ENCODE measurements at places on chromosomes 7 and 10.
A peak's percentile ranks its signal among the peaks of the same experiment; 100 is the strongest.

DNA sequence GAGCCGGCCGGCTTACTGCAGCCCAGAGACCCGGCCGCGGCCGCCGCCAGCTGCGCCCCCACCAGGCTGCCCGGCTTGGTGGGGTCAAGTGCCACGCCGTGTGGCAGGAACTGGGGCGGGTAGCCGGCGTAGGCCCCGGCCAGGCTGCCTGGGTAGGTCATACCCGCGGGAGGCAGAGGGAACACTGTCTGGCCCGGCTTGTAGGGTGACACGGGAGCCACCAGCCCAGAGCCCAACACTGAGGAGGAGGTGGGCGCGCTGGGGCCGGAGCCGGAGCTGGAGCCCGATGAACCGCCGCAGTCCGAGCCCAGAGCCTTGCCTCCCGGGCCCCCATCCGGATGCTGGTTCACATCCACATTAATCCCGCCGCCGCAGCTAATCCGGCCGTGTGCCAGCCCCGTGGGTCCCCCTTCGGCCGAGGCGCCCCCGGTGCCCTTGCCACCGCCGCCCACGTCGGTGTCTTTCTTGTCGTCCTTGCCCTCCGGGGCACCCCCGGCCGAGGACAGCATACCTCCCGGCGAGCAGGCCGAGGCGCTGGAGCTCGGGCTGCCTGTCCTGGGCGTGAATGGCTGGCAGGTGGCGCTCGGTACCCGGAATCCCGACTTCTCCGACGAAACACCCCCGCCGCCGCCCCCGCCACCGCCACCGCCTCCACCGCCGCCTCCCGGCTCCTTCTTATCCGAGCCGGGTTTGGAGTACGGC, 2.0 kb downstream of the ZNF503 start:
- no peak for DNase-seq

- no peak for DNase-seq
These were observed 688.5 kb downstream of the CNTNAP2 start for GRCh38 chr7:146805082-146805481.

DNA sequence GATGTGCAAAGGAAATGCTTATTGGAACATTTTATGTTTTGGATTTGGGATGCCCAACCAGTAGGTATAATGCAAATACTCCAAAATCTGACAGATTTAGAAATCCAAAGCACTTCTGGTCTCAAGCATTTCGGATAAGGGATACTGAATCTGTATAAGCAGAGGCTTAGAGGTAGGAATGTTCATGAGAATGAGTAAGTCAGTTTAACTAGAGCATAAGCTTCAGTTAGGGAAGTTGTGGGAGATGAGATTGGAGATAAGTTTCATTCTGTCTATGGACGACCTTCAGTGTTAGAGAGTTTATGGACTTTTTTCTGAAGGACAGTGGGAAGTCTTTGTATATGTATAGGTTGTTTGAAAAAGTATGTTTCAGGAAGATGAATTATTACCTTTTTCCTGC, 10.4 kb downstream of the TAX1BP1 start:
- DNase-seq = no peak

GRCh38 chr7:51158211-51158610, 158.4 kb downstream of the COBL start:
- DNase-seq = no peak

DNA sequence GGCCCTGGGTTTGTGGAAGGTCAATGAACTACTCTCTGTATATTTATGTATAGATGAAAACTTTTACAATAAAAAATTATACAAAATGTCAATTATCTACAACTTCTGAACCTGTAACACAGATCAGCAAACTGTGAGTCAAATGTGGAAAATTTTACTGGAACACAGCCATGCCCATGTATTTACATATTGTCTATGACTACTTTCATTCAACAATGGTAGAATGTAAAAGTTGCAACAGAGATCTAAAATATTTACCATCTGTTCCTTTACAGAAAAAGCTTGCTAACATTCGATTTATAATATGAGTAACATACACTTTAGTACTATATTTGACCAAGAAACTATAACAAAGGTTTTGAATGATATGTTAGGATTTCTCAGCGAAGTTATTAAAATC, 481.6 kb downstream of the PARD3 start:
- no peak for DNase-seq

DNA sequence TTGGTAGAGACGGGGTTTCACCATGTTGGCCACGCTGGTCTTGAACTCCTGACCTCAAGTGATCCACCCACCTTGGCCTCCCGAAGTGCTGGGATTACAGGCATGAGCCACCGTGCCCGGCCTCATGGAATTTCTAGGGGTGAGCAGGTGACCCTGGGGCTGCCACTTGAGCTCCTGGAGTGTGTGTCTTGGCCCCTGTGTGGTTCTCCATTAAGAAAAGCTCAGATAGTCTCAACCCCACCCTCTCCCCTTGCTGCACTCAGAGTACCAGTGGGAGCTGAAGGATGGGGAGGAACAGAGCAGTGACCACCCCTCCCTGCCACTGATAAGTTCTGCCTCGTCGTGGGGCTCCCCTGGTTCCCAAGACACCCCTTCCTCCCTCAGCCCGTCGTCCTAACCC, 45.3 kb downstream of the RCC1L start:
- no peak for DNase-seq

GRCh38 chr7:452226-452751, 67.4 kb downstream of the PDGFA start:
- no peak for DNase-seq

DNA sequence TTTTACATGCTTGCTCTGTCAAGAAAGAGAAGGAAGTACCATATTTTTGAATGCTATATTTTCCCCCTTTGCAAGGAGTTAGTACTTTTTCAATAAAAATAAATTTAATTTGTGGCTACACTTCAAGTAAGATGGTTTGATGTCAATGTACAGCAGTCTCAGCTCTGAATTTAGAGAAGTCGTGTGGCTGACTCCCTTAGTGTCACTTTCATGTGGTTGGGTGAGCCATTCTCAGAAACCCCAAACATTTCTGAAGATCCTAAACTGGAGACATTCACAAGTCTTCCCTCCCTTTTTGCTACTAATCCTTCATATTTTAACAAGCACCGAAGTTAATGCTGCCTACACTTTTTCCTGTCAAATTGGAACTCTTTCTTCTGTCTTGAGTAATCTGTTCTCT, 244.4 kb downstream of the DYNC1I1 start:
- no peak for DNase-seq

DNA sequence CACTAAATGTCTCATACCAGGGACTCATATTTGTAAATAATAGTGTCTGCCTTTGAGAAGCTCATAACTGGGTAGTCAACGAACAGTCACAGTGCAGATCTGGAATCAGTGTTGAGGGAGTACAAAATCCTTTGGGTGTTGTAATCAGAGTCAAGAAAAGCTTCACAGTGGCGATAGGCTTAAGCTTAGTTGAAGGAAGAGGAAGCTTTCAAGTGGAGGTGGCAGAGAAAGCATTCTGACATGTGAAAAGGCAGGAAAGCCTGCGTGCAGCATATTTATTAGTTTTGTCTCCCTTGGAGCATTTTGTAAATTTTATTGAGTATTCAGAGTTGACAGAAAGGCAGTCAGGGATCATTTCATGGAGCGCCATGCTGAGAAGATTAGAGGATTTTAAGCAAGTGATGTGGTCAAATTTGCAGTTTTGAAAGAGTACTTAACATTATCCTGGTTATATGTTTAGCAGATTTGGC, 104.9 kb downstream of the ADK start:
- no peak for DNase-seq

DNA sequence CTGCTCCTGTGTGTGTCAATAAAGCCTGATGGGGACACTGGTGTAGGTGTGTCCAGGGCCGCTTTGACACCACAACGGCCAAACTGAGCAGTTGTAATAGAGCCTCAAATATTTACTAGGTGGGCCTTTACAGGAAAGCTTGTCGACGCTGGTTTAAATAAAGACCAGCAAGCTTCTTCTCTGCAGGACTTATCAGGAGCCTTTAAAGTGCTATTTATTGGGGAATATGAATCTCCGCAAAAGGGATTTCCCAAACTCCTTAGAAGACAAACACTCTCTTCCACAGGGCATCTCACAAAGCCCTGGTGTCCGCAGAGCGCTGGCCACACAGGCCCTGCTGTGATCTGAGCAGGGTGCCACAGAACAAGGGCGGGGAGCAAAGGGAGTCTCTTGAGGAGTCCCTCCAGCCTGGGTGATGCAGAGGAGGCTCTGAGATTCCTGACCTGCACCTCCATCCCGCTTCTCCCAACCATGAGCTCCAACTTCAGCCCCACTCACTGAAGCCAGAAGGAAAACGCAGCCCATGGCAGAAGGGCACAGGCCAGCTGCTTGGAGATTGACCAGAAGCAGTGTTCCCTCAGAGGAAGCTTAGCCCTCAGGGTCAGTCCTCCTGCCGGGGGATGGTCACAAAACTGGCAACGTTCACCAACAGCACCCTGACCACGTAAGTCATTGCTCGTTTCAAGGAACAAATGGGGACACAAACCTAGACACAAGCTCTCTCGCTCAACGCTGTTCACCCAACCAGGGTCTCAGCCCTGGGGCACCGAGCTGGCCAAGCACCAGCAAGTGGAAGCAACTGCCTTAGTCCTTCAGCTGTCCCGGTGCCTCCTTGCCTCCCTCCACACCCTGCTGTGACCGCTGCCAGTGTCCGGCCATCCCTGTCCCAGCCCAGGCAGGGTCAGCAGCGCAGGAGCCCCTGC, 129.5 kb downstream of the OAT start:
- no peak for DNase-seq

DNA sequence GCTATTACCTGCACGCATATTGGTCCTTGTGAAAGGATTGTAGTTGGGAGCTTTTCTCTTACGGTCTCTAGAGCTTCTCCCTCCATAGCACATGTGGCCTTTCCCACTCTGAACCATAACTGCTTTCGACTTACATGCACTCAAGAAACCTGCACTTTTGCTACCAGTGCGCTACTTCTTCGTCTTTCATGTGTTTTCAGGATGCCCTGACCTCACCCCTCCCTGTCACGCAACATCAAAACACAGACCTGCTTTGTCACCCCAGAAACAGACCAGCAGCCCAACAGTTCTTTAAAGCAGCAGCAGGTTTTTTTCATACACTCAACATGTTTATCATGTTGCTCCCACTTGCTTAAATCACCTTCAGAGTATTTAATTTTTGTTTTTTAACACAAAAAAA, 243.5 kb upstream of the TCF7L2 start:
- DNase-seq = no peak

- no peak for DNase-seq
These were observed 47.4 kb downstream of the FHIP2A start for GRCh38 chr10:114868870-114869519.

DNA sequence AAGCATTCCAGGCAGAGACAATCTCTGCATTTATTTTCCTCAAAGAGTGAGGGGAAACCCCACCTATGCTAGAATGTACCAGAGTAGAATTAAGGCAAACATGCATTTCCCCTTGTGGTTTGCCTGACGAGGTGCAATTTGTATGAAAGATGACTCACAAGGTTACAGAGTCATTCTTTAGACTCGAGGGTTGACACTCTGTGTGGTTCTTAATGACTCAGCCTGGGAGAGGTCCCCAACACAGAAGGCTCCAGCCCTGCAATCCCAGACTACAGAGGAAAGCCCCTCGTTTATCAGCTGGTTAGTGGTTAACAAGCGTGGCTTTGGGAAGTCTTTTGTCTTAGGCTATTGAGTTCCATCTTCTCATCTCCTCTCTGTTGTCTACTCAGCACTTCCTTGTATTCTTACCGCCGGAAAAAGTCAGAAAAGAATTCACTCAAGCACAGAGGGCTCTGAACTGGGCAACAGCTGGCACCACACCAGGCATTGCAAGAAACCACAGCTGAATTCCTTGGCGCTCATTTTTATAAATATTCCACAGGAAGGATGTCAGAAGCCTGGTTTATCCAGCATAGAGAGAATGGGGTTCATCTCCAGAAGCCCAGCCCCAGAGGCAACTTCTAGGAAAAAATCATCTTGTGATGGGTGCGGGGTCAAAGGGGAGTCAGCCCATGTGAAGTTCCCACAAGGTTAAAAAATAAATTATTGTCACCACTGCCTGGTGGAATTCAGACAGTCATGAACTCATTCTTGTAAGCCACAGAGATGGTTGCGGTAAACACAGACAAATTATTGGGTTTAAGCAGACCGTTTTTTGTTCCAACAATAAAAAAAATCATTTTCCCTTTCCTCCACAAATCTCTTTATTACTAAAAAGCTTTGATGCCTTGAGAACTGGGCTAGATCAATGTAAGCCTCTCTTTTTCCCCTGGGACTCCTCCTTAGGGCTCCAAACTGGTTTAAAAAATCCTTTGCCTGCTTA, 24.5 kb upstream of the SVIL start:
- no peak for DNase-seq

- no peak for DNase-seq
These were observed 501.6 kb downstream of the PTPRN2 start for GRCh38 chr7:158085741-158086695.

DNA sequence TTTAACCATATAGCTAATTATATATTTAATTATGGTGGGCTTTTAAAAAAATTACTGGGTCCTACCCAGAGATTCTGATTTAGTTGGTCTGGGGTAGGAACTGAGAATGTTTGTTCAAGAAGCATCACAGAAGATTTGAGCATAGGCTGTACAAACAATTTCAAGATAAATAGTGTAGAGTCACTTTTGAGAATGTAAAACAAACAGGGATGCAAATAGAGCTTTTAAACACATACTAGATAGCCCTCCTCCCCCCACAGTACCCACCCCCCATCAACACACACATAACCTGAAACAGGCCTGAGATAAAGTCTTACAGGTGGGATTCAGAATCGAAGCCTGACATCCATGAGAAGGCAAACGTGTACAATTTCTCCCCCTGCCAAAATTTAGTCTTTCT, 15.6 kb upstream of the REEP3 start:
- DNase-seq = no peak

GRCh38 chr7:46123-46829, 146.1 kb upstream of the FAM20C start:
- no peak for DNase-seq

- no peak for DNase-seq
These were observed at the start of gene TNS3 for GRCh38 chr7:47581804-47582763. TNS3 (minus strand) TSS chr7:47582111; CDS start chr7:47439636, 142,475 bp downstream.

GRCh38 chr10:110893559-110894179, 21.9 kb downstream of the PDCD4 start:
- DNase-seq = peak; percentile 36

DNA sequence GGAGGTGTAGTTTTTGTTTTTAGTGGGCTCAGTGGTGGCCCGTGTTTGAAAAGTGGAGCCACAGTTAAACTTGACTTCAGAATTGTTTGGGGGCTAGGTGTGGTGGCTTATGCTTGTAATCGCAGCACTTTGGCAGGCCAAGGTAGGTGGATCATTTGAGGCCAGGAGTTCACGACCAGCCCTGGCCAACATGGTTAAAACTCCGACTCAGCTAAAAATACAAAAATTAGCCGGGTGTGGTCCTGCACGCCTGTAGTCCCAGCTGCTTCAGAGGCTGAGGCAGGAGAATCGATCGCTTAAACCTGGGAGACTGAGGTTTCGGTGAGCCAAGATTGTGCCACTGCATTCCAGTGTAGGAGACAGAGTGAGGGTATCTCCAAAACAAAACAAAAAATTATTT, 1.8 kb downstream of the CCT6A start:
- no peak for DNase-seq

GRCh38 chr7:121529003-121529402, 132.9 kb upstream of the FAM3C start:
- DNase-seq = no peak

GRCh38 chr7:55147736-55148135, 128.9 kb downstream of the EGFR start:
- no peak for DNase-seq

GRCh38 chr10:35027567-35027966, 62.6 kb downstream of the CUL2 start:
- no peak for DNase-seq
